Brain (organoid and tissue), 16 donors: ENCODE measurements at places on chromosomes 11 and 22.
A peak's percentile ranks its signal among the peaks of the same experiment; 100 is the strongest.

DNA sequence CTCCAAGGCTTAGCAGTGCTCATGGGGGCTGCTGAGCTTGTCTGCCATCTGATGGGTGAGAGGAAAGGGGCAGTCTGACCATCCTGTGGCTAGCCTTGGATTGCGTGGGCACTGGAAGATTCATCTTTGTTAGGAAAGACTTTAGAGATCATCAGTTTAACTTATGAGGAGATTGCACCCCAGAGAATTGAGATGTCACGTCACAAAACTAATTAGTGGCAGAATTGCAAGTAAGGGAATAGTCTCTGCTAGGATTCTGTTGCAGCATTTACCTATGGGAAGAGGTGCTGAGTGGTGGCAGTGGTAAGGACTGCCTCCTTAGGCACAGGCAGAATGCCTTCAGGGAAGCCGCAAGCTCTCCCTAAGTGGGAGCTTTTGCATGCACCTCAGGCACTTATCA lies 42.8 kb upstream of the HSPA8 start:
- no peak for DNase-seq

- no peak for DNase-seq
These were observed 30.0 kb downstream of the KIAA1671 start for GRCh38 chr22:24982301-24983056.

DNA sequence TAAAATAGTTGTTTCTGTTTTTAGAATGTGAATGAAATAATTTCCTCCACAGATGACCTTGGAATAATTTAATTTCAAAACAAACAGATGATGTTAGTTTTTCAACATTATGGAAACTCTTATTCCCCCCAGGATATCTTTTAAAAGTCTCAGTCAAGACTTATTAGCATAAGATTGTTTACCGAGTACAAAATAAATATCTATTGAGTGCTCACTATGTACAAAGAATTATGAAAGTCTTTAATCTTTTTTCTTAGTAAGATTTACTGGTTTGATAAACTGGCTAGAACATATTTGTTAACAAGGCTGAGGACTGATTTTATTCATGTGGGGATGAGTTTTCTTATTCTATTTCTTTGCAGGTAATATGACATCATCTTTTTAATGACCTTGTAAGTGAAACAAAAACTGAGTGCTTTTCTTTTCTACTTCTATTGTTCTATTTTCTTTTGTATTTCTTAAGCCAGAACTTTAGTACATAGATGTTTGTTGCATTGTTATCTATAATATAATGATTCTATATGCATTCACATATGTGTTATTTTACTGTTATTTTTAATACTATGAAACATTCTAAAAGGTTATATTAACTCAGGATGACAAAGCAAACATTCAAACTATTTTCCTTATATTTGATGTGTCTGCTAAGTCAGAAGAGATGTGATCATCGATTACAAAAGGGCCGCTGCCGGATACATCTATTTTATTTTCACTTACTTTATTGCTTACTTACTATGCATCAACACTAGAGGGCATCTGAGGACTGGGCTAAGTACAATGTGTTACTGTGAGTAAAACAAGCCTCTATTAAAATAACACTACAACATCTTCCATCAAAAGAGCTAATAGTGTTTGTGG lies 111.0 kb upstream of the ARHGAP42 start:
- DNase-seq, result peak; percentile 85

DNA sequence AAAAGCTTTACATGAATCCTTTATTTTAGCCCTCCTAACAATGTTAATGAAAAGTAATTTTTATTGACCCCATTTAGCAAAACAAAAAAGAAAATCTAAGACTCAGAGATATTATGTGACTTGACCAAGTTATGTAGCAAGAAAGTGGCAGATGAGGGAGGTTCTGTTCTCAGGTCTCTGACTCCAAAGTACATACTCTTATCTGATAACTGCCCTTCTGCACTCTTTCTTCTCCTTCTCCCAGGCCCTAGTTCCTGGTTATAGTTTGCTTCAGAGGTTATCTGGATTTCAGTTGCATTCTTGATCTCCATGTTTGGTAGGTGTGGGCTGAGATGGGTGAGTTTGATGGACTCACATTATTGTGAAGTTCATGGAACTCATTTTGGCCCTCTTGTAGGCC lies 4.5 kb downstream of the OR9Q2 start:
- DNase-seq, result no peak

DNA sequence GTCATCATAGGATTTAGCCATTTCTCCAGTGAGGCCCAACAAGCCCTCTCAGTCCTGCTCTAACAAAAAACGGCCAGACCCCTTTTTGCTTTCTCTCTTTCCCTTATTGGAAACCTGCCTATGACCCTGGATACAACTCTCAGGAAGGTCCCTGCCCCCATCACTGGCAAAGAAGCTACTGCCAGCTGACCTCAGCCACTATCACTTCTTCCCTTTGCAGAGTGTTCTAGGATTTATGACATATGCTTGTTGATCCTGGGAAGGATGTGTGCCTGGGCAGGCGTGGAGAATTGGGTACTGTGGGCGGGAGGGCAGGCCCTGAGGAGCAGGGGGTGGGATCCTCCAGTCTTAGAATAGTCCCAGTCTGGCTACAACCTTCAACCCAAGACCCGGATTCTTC lies 7.5 kb downstream of the PGAP2 start:
- DNase-seq, result no peak

GRCh38 chr11:45412051-45412471 lies 125.9 kb upstream of the SYT13 start:
- peak; percentile 74 for DNase-seq

DNA sequence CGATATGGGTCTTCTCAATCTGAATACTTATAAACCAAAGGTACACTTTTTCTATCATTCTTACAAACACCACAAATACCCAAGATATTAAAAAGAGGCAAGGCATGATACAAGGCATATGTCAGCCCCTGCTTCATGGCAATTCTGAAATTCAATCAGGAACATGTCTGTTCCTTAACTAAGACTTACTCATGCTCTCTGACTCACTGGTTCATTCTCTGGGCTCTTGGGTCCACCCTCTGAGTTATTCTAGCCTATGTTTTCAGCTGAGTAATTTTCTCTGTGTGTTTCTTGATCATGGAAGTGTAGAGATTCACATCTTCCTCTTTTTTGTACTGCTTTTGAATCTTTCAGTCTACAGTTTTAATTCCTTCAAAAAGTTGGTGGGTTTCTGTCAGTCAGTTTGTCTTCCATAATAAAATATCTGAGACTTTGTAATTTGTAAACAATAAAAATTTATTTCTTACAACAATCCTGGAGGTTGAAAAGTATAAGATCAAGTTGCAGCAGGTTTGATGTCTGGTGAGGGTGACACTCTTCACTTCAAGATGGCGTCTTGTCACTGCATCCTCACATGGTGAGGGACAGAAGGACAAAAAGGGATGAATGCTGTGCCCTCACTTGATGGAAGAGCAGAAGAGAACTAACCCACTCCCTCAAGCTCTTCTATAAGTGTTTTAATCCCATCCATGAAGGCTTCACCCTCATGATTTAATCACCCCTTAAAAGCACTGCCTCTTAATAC lies 211.7 kb downstream of the FAM76B start:
- no peak for DNase-seq

- no peak for DNase-seq
These were observed 36.9 kb downstream of the GGTLC2 start for GRCh38 chr22:22681221-22681739.

DNA sequence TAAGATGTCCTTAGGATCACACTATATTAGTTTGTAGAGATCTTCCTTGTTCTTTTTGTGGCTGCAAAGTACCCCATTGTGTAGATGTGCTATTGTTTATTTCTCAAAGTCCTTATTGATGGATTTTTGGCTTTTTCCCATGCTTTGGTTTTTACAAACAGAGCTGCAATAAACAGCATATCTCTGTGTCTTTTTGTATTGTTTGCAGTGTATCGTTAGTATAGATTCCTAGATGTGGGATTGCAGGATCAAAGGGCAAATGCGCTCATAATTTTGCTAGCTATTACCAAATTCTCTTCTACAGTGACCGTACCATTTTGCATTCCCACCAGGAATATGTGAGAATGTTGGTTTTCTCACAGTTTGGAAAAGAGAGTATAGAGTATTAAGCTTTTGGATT lies 27.5 kb upstream of the FTH1 start:
- DNase-seq, result no peak

- no peak for DNase-seq
These were observed 7.9 kb downstream of the NCAM1 start for GRCh38 chr11:112968941-112969713.

- DNase-seq, result no peak
These were observed 43.9 kb upstream of the BID start for GRCh38 chr22:17818180-17818579.

GRCh38 chr11:94705891-94706615 lies 62.1 kb upstream of the AMOTL1 start:
- DNase-seq, result no peak

DNA sequence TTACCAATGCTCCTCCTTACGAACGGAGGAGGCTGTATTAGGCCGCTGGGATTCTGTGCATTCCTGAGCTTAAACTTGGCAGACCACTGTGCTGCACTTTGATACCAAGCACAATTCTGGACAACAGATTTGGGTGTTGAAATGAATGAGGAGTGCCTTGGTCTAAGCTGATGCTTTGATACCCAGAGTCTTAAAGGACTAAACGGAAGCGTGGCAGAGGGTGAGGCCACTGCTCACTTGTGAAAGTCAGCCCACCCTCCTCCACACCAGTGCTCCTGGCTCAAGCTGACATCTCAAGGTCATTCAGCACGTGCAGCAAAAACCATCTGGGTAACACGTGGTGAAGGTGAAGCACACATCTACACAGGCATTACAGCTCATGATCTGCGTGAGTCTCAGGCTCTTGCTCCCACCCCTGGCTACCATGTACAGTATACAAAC lies 85.9 kb downstream of the MICAL3 start:
- DNase-seq, result no peak

GRCh38 chr11:73852049-73852448 lies 24.6 kb downstream of the COA4 start:
- DNase-seq, result no peak

GRCh38 chr22:38865201-38866023 lies 6.6 kb downstream of the CBX6 start:
- no peak for DNase-seq

DNA sequence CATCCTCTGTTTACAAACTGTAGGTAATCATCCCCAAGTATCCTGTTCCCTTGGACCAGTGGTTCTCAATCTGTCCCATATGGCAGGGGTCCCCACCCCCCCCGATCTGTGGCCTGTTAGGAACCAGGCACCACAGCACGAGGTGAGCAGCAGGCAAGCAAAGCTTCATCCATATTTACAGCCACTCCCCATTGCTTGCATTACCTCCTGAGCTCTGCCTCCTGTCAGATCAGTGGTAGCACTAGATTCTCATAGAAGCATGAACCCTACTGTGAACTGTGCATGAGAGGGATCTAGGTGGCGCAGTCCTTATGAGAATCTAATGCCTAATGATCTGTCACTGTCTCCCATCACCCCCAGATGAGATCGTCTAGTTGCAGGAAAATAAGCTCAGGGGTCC lies 33.4 kb upstream of the EIF3M start:
- no peak for DNase-seq

DNA sequence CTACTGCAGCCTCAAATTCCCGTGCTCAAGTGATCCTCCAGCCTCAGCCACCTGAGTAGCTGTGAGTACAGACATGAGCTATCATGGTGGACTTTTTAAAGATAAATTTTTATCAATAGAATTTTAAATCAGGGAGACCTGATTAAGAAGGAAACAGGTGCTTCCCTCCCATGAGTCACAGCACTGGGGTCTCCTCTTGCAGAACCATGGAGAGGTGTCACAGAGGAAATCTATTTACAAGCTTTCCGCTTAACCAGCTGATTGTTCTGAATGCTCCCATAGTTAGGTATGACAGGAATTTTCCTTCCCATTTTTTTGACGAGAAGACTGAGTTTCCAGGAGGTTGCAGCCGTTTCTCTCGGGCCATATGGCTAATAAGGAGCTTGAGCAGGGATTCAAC lies 516.1 kb downstream of the MIAT start:
- no peak for DNase-seq

DNA sequence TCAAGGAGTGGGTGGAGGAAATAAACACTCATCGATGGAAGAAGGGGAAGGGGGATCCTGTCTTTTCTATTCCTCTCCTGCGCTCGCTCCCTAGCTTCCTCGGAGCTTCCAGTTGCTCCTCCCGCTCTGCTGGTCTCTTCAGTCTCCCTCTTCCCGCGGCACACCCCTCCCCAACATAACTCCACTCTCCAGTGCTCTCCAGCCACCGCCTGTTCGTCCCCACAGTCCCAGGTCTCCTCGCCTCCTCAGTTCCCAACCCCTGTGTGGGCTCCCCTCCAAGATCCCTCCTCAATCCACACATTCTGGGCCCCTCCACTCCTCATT lies 438 bp downstream of the ZW10 start:
- DNase-seq, result no peak

DNA sequence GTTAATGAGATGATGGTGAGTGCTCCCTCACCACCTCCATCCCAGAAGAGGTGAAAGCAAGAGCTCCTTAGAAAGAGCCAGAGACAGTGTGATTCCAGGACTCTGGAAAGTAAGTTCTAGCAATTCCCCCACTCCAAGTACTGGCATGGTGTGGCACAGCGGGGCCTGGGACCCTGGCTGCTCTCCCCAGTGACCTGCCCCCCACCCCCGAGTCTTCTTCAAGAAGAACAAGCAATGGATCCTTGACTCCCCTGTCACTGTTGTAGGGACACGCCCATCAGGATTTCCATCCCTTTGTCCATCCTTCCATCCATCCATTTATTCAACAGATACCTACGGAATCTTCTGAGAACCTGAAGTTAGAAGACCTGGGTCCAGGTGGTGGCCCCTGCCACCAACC lies 44.4 kb downstream of the C11orf96 start:
- no peak for DNase-seq

DNA sequence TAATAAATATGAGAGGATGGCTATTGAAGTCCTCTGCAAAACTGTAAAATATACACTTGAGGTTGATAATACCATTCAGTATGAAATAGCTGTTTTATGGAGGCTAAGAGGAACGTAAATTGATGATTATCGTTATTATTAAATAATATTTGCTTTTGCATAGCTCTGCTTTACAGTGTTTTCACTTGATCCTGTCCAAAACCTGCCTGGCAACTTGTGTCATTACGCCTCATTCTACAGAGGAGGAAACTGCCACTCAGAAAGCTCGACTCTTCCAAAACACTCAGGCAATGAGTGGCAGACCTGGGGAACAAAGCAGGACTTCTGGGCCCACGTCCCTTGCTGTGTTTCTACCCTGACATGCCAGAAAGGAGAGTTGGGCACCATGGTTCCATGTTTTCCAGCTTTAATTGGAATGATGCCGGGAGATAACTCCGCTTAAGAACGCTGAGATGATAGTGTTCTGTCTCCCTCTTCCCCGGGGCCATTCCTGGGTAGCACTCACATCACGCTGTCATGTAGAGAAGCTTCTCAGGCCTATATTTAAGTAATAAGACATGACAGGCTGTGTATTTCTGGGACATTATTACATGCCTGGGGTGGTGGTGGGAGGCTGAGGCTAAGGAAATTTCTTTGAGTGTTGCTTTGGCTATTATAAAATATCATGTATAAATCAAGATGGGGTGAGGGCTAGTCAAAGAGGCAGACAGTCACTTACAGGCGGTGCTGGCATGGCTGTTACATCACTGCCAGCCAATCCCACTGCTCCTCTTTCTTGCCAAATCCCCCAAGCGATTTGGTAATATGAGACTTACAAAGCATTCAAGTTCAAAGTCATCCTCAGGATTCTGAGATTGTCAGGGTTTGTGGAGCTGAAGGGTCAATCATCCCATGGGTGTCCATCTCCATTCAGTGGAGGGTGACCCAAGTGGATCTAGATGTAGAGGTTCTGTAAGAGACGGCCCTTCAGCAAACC lies 501.7 kb downstream of the INSC start:
- no peak for DNase-seq

- no peak for DNase-seq
These were observed 46.0 kb upstream of the PPARA start for GRCh38 chr22:46104170-46104880.
